ENCODE measurements at places on chromosomes 7 and 10.

- no peak for DNase-seq
Measured at GRCh38 chr7:78253850-78254725, 455.5 kb downstream of the PHTF2 start.

DNA sequence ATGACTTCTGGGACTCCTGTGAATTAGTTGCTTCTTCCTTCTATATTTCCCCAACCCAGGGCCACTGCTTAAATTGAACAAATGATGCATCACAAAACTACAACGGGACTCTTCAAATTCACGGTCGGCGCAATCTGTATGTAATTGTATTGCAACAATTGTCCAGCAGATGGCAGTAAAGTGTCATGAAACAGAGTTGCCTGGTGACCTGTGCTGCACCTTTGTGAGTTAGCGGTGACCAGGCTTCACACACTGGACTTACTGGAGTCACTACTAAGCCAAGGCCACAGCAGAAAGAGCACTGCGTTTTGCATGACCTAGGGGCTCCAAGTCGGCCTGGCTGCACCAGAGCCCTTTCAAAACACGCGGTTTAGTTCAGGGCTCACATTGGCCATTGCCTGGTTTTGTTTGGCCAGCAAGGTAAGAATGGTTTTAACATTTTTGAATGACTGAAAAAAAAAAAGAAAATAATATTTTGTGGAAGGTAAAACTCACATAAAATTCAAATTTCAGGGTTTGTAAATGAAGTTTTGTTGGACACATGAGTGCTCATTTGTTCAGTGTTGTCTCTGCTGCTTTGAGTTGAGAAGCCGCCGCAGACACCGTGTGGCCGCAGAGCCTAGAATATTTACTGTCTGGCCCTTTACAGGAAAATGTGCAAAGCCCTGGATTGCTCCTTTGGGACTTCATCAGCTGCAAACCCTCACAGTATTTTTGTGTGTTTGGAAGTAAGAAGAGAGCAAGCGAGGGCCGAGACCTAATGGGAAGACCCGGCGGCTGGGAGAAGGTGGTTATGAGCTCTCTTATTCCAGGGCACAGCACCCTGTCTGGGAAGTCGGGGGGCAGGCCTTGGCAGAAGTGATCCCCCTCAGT lies 23.2 kb upstream of the ZNF32 start:
- no peak for DNase-seq

- no peak for DNase-seq
Measured at GRCh38 chr7:80681272-80681885, 42.9 kb downstream of the CD36 start.

GRCh38 chr10:21524526-21525366 lies 736 bp downstream of the SKIDA1 start:
- peak; percentile 56 for DNase-seq

- no peak for DNase-seq
Measured at GRCh38 chr7:87253589-87254087, 34.1 kb upstream of the TMEM243 start.

Data from ascending aorta (tissue), 2 donors.